Cerebellum (tissue), 4 donors: ENCODE measurements at places on chromosomes 3 and 15.

DNA sequence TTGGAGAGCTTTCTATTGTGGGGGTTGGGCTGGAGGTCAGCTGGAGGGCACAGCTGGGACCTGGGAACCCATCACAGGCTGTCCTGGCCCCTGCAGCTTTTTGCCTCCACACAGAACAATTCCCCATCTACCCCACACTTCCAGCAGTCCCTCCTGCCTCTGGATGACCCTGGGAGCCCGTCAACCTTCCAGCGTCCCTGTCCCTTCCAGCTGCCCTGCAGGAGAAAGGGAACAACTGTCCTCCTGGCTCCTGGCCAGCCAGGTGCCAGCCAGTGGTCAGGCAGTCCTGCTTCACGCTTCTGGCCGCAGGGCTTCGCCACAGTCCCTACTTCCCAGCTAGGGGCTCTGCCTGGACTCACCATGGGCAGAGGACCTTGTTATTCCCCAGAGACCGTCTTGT is 27.2 kb downstream of the LINGO1 start:
- no peak for DNase-seq

DNA sequence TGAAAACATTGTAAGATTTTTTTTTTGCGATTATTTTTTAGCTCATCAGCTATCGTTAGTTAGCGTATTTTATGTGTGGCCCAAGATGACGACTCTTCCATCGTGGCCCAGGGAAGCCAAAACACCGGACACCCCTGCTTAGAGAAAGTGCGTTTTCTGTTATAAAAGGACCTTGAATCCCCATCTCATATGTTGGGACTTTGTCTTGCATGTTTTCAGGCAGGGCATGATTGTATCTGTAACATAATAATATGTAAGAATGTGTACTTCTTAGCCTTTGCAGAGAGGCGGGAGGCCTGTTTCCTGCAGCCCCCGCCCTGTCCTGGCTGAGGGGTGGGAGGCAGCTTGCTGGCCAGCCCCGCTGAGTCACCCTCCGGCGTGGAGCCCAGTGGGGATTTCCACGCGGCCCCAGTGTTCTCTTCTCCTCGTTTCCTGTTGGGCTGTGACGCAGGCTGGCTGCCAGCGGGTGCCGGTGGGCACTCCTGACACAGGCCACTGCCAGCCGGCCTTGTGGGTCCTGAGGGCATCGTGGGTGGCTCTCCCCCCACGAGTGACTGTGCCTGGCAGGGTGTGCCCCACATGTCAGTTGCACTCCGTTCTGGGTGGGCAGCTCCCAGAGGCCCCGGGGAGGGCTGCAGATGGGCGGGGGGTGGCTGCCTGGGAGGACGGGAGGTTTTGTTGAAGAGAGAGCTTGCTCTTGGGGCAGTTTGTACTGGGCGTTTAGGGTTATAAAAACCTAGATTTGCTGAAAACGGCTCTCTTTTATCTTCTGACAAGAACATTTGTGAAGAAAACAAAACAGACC is 55.6 kb downstream of the SMAD3 start:
- DNase-seq: peak; percentile 10

- DNase-seq: no peak
These were observed 80.6 kb downstream of the ARIH1 start for GRCh38 chr15:72554471-72555425.

- no peak for DNase-seq
These were observed 13.3 kb downstream of the TAFA4 start for GRCh38 chr3:68919000-68919399.

- no peak for DNase-seq
These were observed 984.2 kb downstream of the SQOR start for GRCh38 chr15:46618984-46619383.

DNA sequence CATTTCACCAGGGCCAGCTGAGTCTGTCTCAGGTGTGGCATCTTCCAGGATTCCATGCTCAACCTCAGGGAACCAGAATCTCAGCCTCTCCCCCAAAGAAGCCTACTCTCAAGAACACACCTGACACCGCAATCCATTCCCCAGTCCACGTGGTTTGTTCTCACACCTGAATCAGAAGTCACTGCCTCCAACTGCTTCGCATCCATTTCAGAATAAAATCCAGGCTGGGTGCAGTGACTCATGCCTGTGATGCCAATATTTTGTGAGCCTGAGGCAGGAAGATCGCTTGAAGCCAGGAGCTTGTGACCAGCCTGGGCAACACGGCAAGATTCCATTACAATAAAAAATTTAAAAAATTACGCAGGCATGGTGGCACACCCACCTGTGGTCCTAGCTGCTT is 212.2 kb downstream of the FOXP1 start:
- no peak for DNase-seq

DNA sequence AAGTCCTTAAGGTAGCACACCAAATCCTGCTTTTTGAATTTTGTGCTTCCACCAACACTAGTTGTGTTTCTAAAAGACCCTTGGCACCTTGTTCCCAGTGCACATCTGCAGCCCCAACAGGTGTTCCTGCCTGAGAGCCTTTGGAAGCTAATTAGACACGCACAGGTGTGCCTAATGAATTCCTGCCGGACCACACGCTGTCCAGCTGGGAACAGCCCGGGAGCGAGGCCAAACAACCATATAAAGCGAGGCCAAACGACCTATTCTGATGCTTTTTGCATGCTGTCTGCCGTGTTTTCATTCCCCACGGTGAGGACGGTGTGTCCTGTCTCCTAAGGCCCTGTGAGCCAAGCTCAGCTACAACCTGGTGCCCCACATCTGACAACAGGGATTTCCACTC is 99.5 kb downstream of the ATG7 start:
- no peak for DNase-seq

- DNase-seq: no peak
These were observed 208.4 kb upstream of the ALCAM start for GRCh38 chr3:105158286-105158685.

DNA sequence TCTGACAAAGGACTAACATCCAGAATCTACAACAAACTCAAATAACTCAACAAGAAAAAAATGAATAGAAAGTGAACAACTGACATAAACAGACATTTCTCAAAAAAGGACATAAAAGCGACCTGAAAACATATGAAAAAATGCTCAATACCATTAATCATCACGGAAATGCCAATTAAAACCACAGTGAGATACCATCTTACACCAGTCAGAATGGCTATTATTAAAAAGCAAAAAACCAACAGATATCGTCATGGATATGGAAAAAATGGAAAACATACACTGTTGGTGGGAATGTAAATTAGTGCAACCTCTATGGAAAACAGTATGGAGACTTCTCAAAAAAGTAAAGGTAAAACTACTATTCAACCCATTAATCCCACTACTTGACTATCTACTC is 53.3 kb downstream of the ZNF385D start:
- no peak for DNase-seq

- no peak for DNase-seq
These were observed 18.3 kb downstream of the MAGEL2 start for GRCh38 chr15:23629234-23629805.

GRCh38 chr3:28645149-28645548 is 296.5 kb upstream of the AZI2 start:
- no peak for DNase-seq

DNA sequence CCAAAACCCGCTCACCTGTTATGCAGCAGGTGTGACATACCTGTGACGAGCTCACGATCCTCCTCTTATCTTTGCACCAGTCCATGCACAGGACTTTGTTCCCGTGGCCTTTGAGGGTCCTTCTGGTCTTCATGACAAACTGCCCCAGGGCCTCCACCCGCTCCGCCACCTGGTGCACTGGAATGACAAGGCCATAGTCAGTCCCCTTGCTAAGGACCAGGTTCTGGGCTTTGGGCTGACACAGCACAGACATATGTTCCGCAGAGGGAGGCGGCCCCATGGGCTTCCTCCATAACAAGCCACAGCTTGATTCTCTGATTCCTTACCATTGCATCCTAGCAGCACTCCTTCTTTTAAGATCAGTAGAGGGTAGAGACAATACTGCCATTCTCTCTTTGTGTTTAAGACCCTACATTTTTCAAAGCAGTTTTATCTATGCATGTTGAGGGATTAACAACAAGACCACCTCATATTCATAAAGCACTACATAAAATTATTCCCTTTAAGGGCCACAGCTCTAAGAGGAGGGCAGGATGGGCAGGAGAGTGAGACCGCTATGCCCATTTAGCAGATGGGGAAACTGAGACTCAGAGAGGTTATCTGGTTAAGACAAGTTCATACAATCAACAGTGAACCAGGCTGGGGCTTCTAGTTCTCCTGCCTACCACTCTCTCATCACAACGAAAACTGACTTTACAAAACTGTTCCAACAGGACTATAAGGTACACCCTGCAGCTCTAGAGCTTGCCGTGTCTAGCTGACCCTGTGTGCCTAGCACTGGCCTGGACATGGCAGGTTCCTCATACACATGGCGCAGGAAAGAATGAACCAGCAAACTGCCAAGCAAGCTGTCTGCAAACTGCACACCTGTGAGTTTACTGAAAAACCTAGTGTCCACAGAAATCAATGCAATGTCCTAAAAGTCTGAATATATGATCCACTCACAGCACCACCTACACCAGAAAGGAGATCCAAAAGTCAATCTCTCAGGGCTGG is 37.0 kb downstream of the GNB5 start:
- DNase-seq: peak; percentile 59

- DNase-seq: no peak
These were observed 23.6 kb upstream of the FMN1 start for GRCh38 chr15:33218071-33218491.

GRCh38 chr3:44011680-44012079 is 230.0 kb upstream of the TOPAZ1 start:
- DNase-seq: no peak

DNA sequence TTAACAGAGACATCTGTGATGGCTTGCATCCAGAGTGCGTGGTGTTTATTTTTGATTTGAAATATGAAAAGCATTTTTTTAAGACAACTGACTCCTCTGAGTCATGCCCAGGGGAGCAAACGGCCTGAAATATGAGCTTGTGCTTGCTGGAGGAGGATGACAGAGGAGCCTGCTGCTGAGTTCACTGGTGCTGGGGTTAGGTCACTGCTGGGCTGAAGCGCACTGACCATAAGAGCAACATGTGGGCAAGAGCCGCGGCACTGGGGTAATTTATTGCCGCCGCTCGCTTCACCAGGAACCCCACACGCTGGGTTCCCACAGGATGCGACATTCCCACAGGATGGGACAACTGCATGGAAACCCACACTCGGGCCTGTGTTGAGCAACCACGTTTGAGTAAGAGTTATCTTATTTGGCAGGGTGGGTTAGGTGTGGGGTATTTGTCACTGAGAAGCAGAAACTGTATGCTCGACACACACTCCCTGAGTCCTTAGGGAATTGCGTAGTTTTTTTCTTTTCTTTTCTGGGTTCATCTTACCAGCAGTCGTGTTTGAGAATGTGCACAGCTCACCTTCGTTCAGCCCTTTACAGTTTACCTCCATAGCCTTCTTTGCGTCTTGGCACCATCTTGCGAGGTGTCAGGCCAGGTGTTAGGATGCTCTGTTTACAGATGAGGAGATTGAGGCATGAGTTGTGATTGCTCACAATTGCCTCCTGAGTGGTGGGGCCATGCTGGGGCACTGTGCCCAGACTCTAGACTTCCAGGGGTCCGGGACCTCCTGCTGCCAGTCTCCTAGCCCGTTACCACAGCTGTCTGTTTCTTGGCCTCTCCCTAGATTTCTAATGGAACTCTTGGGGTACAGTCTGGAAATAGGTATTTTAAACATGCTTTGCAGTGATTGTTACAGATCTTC is 60.4 kb downstream of the SMAD3 start:
- DNase-seq: no peak

- no peak for DNase-seq
These were observed 15.9 kb upstream of the GPR156 start for GRCh38 chr3:120300971-120301370.

DNA sequence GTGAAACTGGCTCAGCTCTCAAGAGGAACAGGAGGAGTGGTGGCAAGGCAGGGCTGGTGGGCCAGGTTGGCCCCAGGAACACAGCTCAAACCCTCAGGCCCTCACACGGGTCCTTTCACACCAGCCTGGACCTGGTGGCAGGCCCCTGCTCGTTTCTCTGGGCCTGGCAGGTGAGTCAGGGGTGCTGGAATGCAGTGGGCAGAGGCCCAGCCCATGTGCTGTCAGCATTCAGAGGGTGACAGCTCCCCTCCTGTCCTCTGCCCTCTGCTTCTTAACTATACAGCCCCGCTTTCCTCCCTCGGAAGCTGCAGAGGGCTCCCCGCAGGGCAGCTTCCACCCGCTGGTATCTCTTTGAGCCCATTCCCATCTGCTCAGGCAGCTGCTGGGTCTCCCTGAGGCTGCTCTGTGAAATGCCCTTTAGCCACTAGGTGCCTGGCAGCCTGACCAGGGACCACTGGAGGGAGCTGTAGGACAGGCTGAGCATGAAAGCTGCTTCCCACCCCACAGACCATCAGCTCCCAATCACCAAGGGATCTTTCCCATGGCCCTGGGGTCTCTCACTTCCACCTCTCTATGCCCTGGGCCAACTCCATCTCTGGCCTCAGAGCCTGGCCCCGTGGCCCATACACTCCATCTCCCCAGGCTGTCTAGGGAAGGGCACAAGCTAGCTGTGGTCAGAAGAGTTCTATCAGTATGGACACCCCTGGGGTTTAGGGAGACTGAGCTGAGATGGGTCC is 24.8 kb downstream of the SHF start:
- DNase-seq: peak; percentile 89

- DNase-seq: no peak
These were observed 259.0 kb downstream of the MEX3B start for GRCh38 chr15:81786776-81787175.

DNA sequence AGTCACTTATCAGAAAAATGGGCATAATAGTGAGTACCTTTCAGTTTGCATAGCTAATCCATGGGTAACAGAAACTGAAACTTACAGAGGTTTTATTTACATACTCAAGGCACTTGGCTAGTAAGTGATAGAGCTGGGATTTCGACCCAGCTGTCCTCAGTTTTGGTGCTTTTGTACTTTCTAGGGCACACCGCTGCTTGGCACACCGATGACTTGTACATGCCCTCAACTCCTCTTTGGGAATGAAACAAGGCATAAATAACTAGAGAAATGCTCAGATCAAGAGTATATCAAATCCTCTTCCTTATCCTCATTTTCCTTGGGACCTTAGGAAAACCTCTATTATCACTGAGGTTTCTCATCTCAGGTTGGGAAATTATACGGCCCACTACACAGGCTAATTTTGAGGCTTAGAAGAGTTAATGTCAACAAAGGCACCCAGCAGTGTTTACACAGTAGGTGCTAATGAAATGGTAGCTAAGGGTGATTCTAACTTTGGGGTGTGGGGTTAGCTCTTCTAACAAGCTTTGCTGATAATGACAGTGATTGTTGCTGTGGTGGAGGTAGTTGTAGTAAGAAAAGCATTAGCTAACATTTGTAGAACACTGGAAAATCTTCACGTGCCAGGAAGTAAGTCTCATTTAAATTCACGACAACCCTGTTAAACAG is 20.3 kb upstream of the DGKG start:
- DNase-seq: no peak

- DNase-seq: no peak
These were observed 18.8 kb upstream of the THRB start for GRCh38 chr3:24513463-24513862.

GRCh38 chr3:43776101-43776500 is 85.4 kb downstream of the ABHD5 start:
- DNase-seq: no peak

- DNase-seq: no peak
These were observed 6.1 kb upstream of the HHATL start for GRCh38 chr3:42708611-42709151.
